ENCODE measurements at places on chromosomes 2 and 18.
A peak's percentile ranks its signal among the peaks of the same experiment; 100 is the strongest.

GRCh38 chr18:55351980-55352714 lies 235.8 kb downstream of the TCF4 start:
- DNase-seq: peak; percentile 41

DNA sequence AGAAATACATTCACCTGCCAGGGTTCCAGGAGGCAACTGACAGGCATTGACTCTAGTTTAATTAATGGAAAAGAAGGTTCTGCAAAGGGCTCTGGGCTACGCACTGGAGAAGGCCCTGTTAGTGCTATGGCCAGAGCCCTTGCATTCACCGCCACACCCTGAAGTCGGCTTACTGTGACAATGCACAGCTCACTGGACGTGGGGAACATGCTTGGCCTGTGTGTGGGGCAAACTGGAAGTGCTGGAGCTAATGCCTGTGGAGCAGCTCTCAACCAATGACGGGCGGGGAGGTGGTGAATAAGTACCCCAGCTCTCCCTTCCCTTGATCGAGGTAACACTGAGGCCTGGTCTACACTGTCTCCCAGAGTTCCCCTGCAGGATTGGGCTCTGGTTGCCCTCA lies 209.8 kb downstream of the HAUS1 start:
- no peak for DNase-seq

DNA sequence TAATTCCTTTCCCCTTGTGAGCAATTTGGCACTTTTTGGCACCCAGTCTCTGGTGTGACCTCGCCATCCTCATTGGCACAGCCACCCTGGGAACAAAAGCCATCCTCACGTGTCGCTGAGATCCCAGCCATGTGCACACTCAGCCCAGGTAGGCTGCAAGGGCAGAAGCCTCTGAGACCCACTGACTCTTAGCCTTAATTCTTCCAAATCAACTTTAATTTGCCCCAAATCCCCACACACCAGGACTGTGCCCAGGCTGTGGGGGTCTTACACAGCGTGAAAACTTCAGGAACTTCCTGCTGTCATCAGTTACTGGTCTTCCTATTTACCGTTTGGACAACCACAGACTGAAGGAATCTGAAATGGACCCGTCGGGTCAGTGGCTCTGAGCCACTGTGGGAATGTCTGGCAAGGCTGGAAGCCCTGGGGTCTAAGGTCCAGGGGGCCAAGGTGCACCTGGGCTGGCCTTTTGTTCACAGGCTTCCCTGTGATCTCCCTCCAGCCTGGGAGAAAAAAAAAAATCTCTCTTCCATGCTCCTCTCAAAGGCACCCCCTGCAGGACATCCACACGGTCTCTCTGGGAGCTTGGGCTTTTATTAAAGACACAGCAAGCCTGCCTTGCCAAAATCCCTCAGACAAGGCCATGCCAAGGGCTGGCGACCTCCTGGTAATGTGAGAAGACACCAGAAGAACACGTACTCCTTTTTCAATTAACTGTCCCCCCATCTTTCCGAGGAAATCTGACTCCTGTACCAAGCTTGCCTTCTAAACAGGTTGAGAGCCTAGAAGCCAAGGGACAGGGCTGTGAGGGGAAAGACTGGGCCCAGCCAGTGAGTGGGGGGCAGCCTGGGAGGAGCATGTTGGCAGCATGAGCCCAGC lies 42.1 kb upstream of the LAPTM4A start:
- DNase-seq: peak; percentile 82

GRCh38 chr2:178377046-178377445 lies 73.9 kb downstream of the PRKRA start:
- no peak for DNase-seq

DNA sequence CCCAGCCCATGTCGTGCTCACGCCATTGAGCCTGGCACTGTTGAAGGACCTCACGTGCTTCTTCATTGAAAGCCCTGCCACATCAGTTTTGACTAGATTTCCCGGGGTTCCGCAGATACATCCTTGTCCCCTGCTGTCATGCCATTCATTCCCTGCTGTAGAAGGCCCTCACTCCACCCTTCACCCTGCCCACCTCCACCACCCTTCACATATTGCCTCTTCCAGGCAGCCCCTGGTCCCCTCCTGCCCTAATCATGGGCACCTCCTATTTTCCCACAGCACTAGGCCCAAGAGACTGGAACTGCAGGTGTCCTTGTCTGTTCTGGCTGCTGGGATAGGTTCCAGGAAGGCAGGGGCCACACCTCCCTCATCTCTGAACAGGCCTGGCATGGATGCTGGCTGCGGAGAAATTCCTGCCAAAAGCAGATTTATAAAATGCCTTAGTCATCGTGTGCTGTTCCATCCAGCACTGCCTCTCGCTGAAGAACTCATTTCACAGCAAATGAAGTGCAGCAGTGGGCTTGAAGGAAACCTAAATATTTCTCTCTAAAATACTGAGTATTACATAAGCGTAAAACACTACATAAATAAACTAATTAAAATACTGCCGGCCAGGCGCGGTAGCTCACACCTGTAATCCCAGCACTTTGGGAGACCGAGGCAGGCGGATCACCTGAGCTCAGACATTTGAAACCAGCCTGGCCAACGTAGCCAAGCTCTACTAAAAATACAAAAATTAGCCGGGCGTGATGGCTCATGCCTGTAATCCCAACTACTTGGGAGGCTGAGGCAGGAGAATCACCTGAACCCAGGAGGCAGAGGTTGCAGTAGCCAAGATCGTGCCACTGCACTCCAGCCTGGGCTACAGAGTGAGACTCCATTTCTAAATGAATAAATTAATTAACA lies 38.4 kb downstream of the EIF4E2 start:
- peak; percentile 71 for DNase-seq

DNA sequence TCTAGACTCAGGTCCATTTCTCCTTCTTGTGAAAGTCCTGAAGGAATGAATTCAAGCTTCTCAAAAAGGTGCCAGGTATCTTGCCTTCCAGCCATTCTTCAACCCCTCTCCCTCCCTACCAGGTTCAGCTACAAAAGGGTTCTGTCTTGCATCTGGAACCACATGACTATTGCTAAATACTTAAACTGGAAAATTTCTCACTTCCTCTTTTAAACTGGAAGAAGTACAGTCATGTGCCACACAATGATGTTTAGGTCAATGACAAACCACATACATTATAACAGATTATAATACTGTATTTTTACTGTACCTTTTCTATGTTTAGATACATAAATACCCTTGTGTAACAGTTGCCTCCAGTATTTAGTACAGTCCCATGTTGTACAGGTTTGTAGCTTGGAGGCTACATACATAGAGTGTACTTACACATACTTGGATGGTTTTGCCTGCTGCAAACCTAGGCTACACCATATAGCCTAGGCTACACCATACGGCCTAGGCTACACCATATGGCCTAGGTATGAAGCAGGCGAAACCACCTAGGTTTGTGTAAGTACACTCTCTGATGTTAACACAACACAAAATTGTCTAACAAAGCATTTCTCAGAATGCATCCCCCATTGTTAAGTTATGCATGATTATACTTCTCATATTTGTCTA lies 142.0 kb upstream of the DNMT3A start:
- DNase-seq: no peak

DNA sequence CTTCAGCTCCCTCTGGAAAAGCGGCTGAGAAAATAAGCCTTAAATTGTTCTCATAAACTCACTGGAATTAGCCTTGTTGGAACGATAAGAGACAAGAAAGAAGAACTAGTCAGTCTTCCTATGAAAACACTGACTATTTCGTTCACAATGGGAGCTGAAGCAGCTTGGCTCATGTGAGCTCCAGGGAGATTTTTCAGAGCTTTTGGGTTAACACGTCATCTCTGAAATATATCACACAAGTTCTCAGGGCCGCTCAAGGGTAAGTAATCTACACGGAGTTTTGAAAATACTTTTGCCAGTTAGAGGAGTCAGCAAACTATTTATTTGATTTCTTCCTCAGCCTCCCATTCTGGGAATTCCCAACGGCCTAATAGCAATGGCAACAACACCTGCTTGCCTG lies 316.2 kb upstream of the MGAT5 start:
- DNase-seq: no peak

DNA sequence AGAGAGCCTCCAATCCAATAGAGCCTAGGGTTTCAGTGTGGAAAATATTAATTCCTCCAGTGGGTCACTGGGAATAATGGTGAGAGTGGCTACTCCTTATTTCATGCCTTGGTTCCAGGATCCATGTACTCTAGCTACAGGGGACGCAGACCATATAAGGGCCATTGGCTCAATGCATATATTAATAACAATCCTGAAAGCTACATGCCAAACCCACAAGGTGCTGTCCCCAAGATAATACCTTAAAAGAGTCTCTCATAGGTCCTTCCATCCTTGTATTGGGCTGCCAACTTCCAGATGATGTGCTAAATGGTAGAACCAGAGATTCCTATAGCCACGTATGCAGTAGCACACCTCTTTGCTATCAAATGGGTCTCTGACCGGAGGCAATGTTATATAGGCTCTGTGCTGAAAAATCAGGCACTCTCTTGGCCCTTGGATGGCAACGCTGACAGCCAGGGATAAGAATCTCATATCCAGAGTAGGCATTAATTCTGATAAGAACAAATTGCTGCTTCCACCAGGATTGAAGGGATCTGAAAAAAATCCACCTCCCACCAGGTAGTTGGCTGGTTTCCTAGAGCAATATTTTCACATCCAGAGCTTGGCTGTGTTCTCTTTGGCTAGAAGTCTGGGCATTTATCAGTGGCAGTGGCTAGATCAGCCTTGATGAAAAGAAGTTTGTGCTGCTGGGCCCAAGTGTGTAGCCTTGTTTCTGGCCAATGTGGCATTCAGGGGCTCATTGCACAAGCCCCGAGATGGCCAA lies 218.1 kb upstream of the MGAT5 start:
- DNase-seq: no peak

- DNase-seq: no peak
Observed at GRCh38 chr2:189524746-189525145, 55.8 kb downstream of the SLC40A1 start.

DNA sequence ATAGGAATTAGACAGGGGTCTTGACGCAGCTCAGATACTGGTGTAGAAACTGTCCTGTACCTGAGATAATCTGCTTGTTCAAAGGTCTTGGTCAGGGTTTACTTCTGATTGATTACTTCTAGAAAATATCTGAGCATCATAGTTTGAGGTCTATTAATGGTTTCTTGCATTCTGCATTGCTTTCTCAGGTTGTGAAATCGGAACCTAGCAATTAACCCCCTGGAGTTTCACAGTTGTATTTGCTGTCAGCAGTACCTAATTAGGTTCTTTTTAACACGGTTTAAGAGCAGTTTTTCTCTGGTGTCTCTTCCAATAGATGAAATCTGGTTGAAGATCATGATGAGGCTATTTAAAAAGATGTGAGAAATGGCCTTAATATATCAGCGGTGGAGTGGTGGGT lies 428.6 kb upstream of the SYT4 start:
- DNase-seq: no peak

- no peak for DNase-seq
Observed at GRCh38 chr2:21251216-21251980, 127.6 kb downstream of the TDRD15 start.

GRCh38 chr18:80244956-80245730 lies 2.2 kb downstream of the PARD6G start:
- no peak for DNase-seq

GRCh38 chr18:35635170-35635569 lies 53.6 kb downstream of the GALNT1 start:
- DNase-seq: no peak

GRCh38 chr2:10497797-10498251 lies 49.7 kb upstream of the ODC1 start:
- DNase-seq: peak; percentile 95

GRCh38 chr2:16628314-16628713 lies 37.3 kb downstream of the CYRIA start:
- DNase-seq: no peak

DNA sequence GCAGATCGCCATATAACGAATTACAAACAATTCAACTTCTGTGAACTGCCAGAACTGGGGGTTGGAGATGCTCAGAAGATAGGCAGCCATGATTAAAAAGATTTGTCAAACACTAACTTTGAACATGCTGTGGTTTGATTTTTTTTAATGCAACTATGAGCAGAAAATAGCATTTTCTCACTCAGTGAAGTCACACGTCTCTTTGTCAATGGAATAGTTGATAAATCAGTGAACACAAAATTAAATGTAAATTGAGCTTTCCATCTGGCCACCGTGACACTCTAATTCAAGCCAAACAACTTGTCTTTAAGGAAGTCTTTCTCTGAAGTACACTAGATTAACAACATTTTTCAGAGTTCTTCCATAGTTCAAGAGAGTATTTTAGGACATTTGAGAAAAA lies 228.6 kb upstream of the LINC00305 start:
- DNase-seq: no peak

- DNase-seq: no peak
Observed at GRCh38 chr18:74590671-74591070, 7.0 kb upstream of the ZNF407 start.

GRCh38 chr18:22432657-22433137 lies 15.0 kb upstream of the CTAGE1 start:
- peak; percentile 93 for DNase-seq

DNA sequence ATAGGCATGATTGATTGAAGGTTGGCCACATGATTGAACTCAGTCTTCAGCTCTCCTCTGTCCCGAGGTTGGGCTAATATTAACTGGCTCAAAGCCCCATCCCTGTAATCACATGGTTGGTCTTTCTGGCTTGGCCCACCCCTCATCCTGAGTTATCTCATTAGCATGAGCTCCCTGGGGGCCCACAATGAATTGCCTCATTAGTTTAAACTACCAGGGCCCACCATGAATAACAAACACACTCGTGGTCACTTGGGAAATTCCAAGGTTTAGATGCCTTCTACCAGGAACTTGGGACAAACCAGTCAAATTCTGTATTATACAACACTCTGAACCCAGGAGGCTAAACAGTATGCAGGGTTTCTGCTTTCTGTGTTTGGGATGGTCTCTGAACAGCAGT lies 121.7 kb upstream of the B3GNT2 start:
- no peak for DNase-seq

DNA sequence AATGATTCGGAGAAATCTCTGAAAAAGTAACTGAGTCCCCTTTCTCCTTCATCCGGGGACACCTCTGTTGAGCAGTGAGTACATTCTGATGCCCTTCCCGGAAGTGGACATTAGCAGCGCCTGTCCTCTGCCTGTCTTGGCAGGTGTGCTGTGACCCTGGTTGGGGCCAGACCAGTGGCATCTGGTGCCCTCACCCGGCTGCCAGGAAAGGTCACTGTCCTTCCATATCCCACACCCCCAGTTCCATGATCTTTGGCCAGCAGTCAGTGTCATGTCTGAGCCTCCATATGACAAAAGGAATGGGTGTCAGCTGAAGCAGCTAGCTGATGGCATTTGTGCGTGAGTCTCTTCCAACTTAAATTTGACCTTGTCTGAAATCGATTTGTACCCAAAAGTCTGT lies 128.1 kb downstream of the NCK2 start:
- no peak for DNase-seq

DNA sequence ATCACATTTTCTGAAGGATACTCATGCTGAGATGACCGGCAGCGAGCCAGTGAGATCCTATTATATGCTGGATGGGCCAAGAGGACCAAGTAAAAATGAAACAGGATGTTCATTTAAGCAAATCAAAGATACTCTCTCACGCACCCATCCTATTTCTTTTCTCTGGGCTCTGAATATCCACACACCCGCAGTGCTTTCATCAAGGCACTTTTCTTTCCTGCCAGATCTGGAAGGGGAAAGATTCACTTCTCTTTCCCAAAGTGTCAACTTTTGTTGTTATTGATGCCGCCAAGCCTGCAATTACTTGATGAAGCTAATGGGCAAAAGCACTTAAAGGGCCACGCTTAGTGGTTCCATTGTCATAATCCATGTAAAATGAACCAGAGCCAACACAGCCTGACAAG lies 191.9 kb upstream of the CHAC2 start:
- no peak for DNase-seq

GRCh38 chr2:164964700-164965099 lies 9.4 kb upstream of the SLC38A11 start:
- DNase-seq: no peak

Data from RPMI7951 (cell line).